ENCODE measurements at places on chromosomes 1 and 21. TPM values are rescaled to one million over a fixed set of nuclear protein-coding genes. Genes with fewer than 3 reads are reported as not detected.

FCER1G gene
- total RNA-seq, result 190 TPM

MROH7 gene
- 0.42 TPM for total RNA-seq

STIL gene
- total RNA-seq, result 4.9 TPM

FLVCR1 gene
- total RNA-seq, result 15.3 TPM

LAMC2 gene
- not detected for total RNA-seq

RORC gene
- total RNA-seq, result 1.7 TPM

FMO3 gene
- not detected for total RNA-seq

CFHR4 gene
- not detected for total RNA-seq

TMEM79 gene
- total RNA-seq, result 0.42 TPM

PROK1 gene
- total RNA-seq, result not detected

GUCA2B gene
- total RNA-seq, result not detected

TAS1R1 gene
- total RNA-seq, result 0.10 TPM

ITLN2 gene
- total RNA-seq, result not detected

MYOG gene
- total RNA-seq, result not detected

UQCRHL gene
- 1.2 TPM for total RNA-seq

ACTA1 gene
- not detected for total RNA-seq

SFN gene
- total RNA-seq, result 0.52 TPM

TSSK3 gene
- total RNA-seq, result not detected

DCDC2B gene
- not detected for total RNA-seq

SELENBP1 gene
- not detected for total RNA-seq

RNU1-1 gene
- total RNA-seq, result under 0.01 TPM

HPCA gene
- not detected for total RNA-seq

SPRR2D gene
- total RNA-seq, result not detected

TMEM269 gene
- total RNA-seq, result 1.0 TPM

PDPN gene
- not detected for total RNA-seq

PIK3CD gene
- 126 TPM for total RNA-seq

LRRC42 gene
- total RNA-seq, result 7.1 TPM

PRR9 gene
- total RNA-seq, result not detected

CLIC6 gene
- 0.10 TPM for total RNA-seq

KRTAP13-4 gene
- total RNA-seq, result not detected

KRTAP7-1 gene
- total RNA-seq, result not detected

ARHGAP29 gene
- 0.10 TPM for total RNA-seq

DPH5 gene
- total RNA-seq, result 42.1 TPM

ZBTB21 gene
- 60.4 TPM for total RNA-seq

GBP5 gene
- 62.4 TPM for total RNA-seq

ELAVL4 gene
- total RNA-seq, result not detected

ITGB2 gene
- total RNA-seq, result 761 TPM

Data from mononuclear cell (primary cell).